Astrocyte (in vitro differentiated cells and primary cell): ENCODE measurements at places on chromosomes 11 and 22.
A peak's percentile ranks its signal among the peaks of the same experiment; 100 is the strongest.

DNA sequence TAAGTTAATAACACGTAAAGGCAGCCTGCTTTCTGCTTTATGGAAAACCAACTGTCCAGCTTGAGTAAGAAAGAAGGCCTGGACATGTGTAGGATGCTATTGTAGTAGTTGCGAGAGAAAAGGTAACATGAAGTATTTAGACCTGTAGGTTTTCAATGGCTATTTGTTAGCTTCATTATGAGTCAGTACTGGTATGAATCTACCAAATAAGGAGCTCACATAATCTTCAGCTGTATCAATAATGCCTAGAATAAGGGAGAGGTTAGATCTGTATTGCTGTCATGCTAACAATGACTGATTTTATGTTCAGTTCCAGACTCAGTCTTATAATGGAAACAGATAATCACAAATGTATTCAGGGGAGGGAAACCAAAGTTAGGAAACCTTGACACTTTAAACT is 550.3 kb downstream of the CNTN5 start:
- no peak for DNase-seq

DNA sequence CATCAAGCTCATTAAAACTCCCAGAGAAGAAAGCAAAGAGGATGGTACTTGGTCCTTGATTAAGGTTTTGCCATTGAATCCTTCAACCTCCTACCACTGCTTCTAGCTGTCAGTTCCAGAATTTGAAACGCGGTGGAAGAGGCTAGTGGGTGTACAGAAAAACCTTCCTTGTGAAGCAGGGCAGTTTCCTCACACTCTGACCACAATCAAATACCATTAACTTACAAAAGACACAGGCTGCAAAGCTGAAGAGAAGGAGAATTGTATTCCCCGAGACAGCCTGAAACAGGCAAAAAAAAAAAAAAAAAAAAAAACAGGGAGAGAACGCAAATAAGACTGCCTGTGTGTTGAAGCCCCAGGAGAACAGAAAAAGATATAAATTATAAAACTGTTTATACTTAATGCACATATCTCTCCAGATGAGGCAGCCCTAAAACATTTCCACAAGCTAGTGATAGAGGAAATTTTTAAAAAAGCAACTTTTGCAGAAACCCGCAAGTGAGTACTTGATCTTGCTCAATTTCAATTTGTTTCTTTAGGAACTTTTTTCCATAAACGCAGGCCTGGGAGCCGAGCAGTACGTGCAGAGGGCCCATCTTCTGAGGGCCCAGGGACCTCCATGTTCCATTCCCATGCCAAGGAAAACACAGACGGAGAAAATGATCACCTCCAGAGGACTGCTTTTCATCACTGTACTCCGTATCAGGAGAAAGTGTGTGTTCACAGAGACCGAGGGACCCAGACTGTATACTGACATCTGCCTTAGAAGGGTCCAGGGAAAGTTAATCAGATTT is 218.7 kb upstream of the BLID start:
- DNase-seq: no peak

DNA sequence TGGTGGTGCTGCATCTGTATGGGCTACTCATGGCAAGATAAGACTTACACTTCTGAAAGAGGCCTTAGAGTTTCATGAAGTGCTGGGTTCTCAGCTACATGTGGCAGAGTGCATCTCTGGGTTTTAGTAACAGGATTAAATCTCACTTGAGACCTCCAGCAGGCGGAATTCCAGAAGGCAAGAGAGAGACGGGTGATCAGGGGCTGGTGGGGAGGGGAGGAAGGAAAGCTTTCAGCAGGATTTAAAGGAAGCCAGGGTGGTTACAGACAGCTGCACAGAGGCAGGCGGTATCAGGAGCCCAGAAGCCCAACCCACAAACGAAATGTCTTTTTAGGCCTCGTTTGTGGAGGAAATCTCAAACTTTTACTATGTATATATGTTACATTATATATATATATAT is 56.2 kb upstream of the CD82 start:
- no peak for DNase-seq

GRCh38 chr11:82989628-82990404 is 81.9 kb downstream of the RAB30 start:
- no peak for DNase-seq

DNA sequence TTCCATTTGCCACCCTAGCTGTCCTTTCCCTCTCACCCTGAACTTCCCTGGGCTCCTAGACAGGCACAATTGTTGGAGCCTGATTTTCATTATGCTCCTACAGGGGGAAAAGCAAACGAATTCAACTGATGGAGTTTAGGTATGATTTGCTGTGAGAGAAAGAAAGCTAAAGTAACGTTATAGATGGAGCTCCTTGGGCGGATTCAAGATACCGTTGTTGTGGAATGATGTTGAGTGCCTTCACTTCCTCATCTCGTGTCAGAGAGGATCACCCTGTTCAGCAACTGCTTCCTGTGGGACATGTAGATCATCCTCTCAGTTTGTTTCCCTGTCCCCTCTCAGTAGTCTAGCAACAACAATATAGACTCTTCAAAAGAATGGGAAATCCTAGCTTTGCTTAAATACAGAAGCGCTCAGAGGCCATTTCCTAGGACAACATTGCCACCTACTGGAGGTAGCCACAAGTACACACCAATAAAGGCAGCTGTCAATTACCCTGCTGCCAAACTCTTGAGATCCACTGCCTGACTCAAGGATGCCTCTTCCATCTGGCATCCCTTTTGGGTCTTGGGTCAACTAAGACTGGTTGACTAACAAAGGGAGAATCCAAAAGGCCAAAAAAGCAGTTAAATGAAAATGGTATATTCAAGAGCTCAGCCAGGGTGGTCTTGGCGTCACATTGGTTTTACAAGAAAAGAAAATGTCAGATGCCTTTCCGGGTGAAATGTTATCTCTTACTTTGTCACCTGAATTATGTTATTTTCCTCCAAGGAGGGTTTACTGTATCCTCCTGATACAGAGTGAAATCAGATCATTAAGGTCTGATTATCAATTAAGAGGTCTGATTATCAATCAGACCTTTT is 13.5 kb upstream of the DTX4 start:
- DNase-seq: peak; percentile 39

DNA sequence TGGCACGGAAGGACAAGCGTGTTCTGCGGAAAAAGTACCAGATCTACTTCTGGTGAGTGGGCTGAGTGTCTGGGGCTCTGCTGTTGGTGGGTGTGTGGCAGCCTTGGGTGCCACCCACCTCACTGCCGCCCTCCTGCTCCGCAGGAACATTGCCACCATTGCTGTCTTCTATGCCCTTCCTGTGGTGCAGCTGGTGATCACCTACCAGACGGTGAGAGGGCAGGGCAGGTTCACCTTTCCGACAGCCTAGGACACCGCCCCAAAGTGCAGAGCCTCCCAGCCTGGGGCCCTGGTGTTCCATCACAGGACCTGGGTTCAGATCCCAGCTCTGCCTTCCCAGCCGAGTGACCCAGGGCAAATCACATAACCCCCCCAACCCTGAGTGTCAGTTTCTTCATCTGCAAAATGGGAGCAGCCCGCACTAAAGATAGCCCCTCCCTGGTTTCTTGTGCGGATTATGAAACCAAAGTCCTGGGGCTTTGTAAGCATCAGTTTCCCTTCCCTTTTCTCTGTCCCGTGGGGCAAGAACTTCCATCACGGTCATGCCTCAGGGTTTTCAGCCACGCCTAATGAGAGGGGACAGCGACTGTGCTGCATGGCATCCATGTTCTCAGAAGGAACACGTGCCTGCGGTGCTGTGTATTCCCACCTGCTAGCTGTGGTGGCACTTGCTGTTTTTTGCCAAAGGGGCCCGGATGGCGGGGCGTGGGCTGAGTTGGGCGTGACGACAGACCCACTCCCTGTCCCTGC is 9.8 kb upstream of the TAGLN start:
- DNase-seq: no peak
